Activated naive CD4-positive, alpha-beta T cell treated with anti-CD3 and anti-CD28 coated beads, Interleukin-2, amount 50 U/mL, for 72 hours (primary cell): ENCODE measurements at places on chromosomes 4 and X. TPM values are rescaled to one million over a fixed set of nuclear protein-coding genes. Genes with fewer than 3 reads are reported as not detected.

GRCh38 chr4:31005037-31005436, 284.9 kb downstream of the PCDH7 start:
- DNase-seq, result no peak

Gene RAB41
- total RNA-seq, result not detected

- DNase-seq, result no peak
These were observed 1.6 kb downstream of the STK32B start for GRCh38 chr4:5052726-5053425.

DNA sequence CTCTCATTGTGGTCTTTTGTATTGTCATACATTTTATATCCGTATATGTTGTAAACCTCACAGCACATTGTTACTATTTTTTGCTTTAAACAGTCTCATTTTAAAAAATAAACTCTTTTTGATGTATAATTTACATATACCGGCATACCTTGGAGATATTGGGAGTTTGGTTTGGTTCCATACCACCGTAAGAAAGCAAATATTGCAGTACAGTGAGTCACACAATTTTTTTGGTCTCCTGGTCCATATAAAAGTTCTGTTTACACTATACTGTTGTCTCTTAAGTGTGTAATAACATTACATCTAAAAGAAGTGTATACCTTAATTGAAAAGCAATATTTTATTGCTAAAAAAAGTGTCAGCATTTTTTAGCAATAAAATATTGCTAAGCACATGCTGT, 70.0 kb downstream of the KDM6A start:
- DNase-seq, result no peak

- peak; percentile 10 for DNase-seq
These were observed 72.2 kb downstream of the BLTP1 start for GRCh38 chr4:122224348-122224747.

GRCh38 chr4:74623041-74623440, 171.3 kb downstream of the BTC start:
- DNase-seq, result no peak

GRCh38 chrX:148517176-148517575, 16.8 kb downstream of the AFF2 start:
- no peak for DNase-seq

- no peak for DNase-seq
These were observed 224.0 kb upstream of the TENM3 start for GRCh38 chr4:182019148-182019652.

GRCh38 chr4:683982-684622, 4.8 kb downstream of the SLC49A3 start:
- DNase-seq, result peak; percentile 55

GRCh38 chr4:26141911-26142638, 178.7 kb upstream of the RBPJ start:
- no peak for DNase-seq

Gene TRPC5OS
- not detected for total RNA-seq

DNA sequence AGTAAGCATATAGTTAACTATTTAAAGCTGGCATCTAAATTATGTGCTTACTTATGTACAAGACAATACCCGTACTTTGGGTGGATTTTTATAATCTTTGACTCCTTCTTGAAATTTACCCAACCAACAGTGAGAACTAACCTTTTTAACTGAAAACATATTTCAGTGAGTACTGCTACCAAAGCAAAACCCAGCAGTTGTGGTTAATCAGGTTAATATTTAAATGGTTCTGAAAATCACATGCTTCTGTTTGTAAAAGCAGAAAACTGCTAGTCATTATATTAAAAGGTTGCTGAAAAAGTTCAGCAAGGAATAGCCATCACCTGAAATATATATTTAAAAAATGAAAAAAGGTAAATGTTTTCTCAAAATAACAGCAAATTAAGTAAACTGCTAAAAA, 20.0 kb downstream of the UBE2D3 start:
- no peak for DNase-seq

DNA sequence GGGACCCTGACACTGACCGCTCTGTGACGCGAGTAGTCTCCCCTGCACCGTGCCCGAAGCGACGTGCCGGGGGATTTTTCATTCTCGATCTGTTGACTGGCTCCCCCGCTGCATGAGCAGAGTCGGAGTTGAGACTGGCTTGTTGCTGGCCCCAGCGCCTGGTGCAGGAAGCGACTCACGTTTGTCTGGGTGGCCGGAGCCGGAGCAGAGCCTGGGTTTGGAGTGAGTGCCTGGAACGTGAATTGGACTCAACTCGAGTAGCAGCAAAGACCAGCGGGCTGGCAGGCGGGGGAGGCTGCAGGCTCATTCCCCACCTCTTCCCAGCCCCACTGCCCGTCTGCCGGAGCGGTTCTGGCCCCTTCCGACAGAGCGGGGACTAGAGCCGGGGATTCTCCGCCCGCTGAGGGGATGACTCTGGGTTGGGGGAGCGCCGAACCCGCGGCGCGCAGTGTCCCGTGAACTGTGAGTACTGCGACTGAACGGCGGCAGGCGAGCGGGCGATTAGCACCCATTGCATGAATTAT, 554 bp downstream of the PCDH7 start:
- DNase-seq, result no peak

GRCh38 chrX:104742355-104742754, 176.4 kb downstream of the IL1RAPL2 start:
- no peak for DNase-seq

DNA sequence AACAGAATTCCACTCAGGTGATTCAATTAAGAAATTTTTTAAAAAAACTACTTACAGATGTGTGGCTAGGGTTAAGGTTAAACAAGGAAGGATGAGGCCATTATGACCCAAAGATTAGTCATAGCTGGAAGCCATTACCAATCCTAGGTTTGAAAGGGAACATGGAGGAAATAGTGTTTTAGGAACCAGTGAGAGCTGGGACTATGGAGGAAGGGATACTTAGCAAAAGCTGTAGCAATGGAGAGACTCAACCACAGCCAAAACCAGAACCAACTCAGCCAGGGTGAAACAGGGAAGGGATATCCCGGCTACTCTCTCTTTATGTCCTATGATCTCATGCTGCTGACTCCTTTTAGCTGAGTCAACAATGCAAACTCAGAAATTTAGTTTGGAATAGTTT, 148.6 kb upstream of the CNKSR2 start:
- DNase-seq, result no peak

GRCh38 chr4:7781366-7781765, 158.3 kb downstream of the AFAP1 start:
- no peak for DNase-seq

GRCh38 chrX:45758738-45759397, 558.2 kb upstream of the DIPK2B start:
- DNase-seq, result no peak

DNA sequence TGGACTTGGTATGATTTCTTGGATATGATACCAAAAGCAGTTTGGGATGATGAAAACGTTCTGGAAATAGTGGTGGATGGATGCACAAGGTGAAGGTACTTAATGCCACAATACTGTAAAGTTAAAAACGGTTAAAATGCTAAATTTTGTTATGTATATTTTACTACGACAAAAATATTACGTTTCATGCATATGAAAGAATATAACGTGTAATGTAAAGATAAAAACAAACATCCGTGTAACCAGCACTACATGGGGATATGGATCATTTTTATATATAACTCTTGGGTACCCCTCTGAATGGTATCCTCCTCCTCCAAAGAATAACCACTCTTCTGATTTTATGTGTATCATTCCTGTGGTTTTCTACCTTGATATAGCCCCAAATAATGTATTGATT, 862 bp upstream of the CENPU start:
- DNase-seq, result no peak

GRCh38 chr4:38740303-38740702, 42.5 kb downstream of the TLR10 start:
- no peak for DNase-seq

Gene SOD3
- not detected for total RNA-seq

GRCh38 chrX:8647176-8647575, 84.8 kb downstream of the ANOS1 start:
- no peak for DNase-seq

GRCh38 chrX:22950269-22951266, 49.2 kb upstream of the DDX53 start:
- no peak for DNase-seq

- DNase-seq, result no peak
These were observed 307.6 kb upstream of the NOCT start for GRCh38 chr4:138707746-138708677.

Gene HNRNPD
- 462 TPM for total RNA-seq

Gene PPBP
- total RNA-seq, result not detected

GRCh38 chr4:172698256-172698655, 470.4 kb upstream of the GALNT7 start:
- DNase-seq, result no peak

GRCh38 chr4:138677748-138678147, 337.8 kb upstream of the NOCT start:
- no peak for DNase-seq

GRCh38 chr4:13535708-13536361, 8.5 kb downstream of the NKX3-2 start:
- DNase-seq, result no peak

GRCh38 chr4:113564493-113564892, 197.0 kb downstream of the CAMK2D start:
- no peak for DNase-seq

Gene P2RY8
- 18.9 TPM for total RNA-seq

GRCh38 chrX:135984791-135985156, 461 bp upstream of the SLC9A6 start:
- no peak for DNase-seq

- no peak for DNase-seq
These were observed 95.5 kb downstream of the TENM3 start for GRCh38 chr4:182338746-182339145.
